Testis (tissue), 5 donors: ENCODE measurements at places on chromosomes 1 and 21. TPM values are rescaled to one million over a fixed set of nuclear protein-coding genes. Genes with fewer than 3 reads are reported as not detected.

Gene IARS2
- total RNA-seq = 62.0 TPM

Gene CYP4X1
- total RNA-seq = 9.4 TPM

Gene BGLAP
- 1.1 TPM for total RNA-seq

DNA sequence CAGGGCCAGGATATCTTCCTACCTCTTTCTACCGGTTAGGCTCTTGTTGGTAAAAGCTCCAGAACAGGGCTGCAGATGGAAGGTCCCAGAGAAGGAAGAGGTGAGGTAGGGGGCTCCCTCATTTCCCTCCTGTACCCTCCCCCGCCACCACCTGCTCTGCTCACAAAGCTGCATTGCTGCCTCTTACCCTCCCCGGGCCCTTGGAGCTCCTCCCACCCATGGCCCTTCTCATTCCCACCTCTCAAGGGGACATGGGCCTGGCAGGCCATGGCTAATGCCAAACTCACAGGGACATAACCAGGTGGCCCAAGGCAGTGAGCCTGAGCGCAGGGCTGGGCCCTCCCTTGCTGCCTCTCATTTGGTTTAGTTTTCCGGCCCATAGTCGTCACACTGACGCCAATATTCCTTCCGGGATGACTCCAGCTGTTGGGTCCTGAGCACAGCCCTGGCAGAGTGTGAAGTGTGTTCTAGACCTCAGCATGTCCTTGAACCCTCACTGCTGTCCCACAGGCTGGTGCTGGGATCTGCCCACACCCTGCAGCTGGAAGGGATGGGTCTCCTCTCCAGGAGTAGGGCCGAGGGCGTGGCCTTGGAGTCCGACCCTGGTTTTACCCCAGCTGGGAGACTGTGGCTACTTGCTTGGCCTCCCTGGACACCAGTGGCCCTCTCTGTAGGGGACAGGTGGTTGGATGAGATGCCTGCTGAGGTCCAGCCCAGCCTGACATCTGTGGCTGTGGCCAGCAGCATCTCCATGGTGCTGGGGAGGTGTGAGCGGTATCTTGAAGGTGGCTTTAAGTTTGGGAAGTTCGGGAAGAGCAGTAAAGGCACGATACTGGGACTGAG is 104.6 kb downstream of the ARHGEF10L start:
- no peak overlapping the region for H3K27ac ChIP-seq
- no peaks in the 10 kb centered on the region for H3K27me3 ChIP-seq
- DNase-seq = no peak
- H3K4me3 ChIP-seq = no peak overlapping the region
- no peaks in the 10 kb centered on the region for H3K36me3 ChIP-seq

- no peaks in the 10 kb centered on the region for H3K36me3 ChIP-seq
- no peak overlapping the region for H3K4me3 ChIP-seq
Observed at GRCh38 chr1:21490774-21491487, 18.3 kb upstream of the ALPL start.
